ENCODE measurements at places on chromosomes 16 and 17.

DNA sequence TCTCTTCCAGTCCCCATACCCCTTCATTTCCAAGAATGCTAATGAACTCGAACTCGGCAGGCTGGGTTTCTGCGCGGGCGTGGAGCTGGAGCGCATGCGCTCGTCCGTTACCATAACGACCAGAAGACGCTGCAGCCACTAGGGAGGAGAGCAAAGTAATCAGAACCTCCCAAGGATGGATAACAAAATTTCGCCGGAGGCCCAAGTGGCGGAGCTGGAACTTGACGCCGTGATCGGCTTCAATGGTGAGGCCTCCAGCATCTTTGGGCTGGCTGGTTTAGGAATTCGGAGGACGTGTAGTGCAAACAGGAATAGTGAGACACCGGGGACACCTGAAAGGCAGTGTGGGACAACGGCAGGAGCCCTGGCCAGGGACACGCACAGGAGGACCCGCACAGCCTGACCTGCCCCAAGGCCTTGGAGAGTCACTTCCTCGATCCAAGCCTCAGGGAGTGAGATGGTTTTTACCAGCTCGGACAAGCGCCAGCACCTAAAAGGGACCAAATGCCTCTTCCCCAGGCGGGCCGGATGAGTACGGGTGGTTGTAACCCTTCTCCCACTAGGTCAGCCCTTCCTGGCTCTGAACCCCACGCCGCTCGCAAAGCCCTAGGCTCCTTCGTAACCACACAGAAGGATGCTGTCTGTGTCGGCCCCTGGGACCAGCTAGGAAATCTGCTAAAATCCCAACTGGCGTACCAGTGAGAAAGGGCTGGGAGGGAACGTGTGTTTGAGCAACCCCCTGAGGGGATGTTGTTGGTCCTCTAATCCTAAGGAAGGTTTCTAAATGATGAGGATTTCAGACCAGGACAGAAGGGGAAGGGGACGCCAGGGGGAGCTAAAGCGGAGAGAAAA, at the start of gene CFAP52:
Gene CFAP52, plus strand, starts transcription at position 122 of the 852 bp plus-strand sequence. Its CDS starts 54 bp downstream, at position 176.
- no peak for DNase-seq

DNA sequence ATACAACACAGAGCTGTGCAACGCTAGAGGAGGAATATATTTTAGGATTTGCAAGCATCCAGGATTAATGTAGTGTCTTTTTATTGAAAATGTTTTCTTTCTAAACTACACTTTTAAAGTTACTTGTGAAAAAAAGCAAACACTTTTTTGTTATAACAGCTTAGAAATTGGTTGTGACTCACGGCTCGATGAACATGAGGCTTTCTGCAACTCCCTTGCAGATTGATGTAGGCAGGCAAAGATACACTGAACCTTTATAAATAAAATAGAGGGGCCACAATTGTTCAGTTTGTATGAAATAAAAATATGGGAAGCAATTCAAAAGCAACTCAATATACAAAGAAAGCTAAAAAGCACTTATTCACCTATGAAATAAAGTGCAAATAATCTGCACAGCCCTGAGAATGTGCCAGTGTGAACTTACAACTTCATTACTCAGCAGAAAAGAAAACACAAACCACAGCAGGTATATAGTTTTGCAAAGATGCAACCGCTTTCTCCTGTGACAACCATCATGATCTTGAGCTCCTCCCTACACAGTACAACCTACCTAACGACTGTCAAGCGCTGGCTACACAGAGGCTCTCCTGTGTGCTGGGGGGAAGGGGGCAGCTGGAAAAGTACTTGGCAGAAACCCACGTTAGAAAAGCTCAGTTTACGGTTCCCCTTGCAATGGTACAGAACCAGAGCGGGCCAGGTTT, 948 bp downstream of the LUC7L start:
- no peak for DNase-seq

DNA sequence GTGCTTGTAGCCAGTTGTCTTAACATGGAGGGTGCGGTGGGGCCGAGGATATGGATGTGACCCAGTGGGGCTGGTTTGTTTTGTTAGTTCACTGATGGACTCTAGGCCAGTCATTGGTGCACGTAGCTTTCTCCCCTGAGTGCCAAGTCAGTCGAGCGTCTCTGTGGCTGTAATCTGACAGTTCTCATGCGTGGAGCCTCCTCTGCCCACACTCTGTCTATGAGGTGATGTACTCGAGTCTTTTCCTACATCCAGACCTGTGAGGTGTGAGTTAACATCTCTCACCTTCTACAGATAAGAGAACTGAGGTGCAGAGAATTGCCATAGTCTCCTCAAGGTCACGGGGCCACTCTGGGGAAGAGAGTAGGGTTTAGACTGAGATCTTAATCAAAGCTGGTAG, 90.2 kb downstream of the MARCHF10 start:
- no peak for DNase-seq

DNA sequence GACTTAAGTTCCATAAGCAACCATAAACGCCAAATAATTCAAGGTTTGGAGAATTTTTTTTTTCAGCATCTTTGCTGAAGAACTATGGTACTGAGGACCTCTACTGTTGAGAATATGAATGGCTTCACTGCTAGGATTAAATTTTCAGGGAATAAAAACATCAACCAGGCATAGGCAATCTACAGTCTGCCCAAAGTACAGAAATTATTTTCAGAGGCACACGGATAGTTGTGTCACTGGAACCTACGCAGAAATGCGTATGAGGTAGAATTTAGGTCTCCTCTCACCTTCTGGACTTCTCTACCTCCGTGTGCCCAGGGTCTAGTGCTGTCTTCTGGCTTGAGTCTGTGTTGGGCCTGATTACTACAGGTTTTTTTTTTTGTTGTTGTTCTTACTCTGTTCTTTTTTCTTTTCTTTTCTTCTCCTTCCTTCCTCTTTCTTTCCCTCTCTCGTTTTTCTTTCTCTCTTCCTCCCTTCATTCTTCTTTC, 39.7 kb downstream of the NACA2 start:
- DNase-seq: no peak

DNA sequence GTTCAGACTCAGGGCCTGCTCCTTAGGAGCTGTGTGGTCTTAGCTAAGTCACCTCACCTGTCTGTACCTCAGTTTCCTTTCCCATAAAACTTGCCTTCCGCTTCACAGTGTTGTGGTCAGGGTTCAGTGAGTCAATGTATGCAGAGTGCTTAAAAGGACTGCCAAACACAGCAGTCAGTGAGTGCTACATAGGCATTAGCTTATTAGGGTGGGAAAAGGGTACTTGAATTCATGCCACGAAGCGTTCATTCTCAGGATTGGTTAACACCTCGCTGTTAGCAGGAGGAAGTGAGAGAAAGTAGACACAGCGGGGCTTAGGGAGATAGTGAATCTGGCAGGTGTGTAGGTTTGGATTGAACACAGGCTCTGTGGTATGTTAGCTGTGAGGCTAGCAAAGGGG, 155.2 kb downstream of the SHISA9 start:
- no peak for DNase-seq

- no peak for DNase-seq
Observed at GRCh38 chr17:50771991-50772785, 4.9 kb upstream of the ANKRD40CL start.

GRCh38 chr17:43790311-43790940, 10.2 kb downstream of the CFAP97D1 start:
- no peak for DNase-seq

DNA sequence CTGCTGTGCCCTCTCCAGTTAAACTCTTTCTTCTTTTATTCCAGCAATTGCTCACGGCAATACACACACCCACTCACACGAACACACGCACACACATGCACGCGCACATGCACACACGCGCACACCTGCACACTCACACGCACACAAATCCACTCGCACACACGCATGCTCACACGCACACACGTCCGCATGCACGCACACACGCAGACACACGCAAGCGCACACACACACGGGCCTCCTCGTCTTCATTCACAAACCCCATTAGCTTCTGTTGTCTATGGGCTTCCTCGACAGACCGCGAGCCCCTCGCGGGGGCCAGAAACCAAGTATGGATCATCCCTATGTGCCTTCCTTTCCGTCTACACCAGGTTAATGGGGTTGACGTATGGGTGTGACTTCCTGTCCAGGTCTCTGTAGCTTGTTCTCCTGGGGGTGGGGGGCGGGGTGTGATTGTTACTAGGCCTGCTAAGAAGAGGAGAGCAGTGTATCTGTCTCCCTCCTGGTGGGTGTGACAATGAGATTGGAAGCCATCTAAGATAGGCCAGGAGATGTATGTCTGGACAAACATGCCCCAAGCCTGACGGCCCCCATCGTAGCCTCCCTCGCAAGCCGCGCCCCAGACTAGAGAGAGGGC, 670 bp upstream of the CTF1 start:
- DNase-seq: no peak

DNA sequence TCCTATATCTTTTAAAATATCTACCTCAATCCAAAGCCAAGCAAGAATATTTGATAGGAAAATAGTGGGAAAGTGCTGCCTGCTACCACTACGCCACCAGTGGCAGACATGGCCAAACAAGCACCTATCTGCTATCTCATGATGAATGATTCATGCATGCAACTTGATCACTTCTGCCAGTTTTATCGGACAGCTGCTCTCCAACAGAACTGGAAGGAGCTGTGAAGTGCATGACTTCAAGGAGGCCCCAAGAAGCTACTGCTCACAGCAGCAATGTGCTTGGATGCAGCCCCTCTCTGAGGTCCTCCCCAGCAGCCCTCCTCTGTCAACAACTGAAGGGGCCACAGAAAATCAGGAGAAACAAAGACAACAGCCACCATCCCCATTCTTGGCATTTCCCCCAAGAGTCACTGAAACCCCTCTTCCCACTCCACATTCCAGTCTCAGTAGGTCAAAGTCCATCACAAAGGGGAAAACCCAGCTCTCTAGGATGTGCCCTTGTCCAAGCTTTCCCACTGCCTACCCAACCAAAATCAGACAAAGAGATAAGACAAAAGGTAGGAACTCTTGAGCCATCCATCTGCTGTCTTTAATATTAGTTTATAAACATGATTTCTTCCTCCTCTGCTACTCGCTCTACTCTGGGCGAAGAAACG, 215.3 kb downstream of the C16orf78 start:
- DNase-seq: no peak

GRCh38 chr16:70804153-70804733, 3.3 kb upstream of the VAC14 start:
- DNase-seq: no peak

- no peak for DNase-seq
Observed at GRCh38 chr16:77387815-77388209, 47.0 kb downstream of the ADAMTS18 start.

DNA sequence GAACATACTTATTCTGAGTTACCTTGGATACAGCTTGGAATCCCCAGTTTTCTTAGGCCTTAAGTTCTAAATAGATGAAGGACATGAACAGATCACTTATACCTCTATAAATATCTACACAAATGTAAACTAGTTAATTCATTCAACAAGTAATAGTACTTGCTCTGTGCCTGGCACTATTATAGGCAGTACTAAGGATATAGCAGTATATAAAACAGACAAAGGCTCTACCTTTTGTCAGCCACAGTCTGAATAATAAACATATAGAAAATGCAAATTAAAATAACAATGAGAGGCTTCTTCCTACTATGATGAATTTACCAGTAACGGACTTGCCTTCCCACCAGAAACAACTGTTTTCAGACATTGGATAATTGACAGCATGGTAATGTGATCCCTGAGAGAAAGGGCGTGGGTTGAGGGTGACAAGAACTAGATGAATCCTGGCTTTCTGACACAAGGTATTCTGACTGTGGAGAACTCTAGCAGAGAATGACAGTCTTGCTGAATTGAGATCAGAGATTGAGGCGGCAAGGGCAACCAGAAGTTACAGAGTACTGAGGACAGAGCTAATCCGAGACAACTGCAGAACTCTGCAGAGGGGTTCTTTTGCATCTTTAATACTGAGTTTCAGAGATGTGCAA, 170.5 kb downstream of the TANC2 start:
- DNase-seq: no peak

DNA sequence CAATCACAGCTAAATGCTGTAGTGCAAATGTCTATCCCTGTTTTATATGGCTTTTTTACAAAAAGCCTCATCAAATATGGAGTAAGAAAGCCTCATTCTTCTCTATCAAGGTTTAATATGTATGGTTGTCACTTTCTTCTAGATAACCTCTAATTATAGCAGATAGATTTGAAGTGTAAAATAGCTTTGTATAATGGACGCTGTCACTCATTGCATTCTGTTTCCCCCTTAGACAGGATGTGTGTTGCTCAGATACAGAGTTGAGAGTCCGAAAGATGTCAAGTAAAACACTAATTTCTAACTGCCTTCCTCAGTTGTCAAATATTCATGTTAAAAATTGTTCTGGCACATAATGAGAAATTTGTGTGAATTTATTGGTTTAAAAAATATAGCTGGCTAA, 88.0 kb downstream of the NLK start:
- DNase-seq: no peak

DNA sequence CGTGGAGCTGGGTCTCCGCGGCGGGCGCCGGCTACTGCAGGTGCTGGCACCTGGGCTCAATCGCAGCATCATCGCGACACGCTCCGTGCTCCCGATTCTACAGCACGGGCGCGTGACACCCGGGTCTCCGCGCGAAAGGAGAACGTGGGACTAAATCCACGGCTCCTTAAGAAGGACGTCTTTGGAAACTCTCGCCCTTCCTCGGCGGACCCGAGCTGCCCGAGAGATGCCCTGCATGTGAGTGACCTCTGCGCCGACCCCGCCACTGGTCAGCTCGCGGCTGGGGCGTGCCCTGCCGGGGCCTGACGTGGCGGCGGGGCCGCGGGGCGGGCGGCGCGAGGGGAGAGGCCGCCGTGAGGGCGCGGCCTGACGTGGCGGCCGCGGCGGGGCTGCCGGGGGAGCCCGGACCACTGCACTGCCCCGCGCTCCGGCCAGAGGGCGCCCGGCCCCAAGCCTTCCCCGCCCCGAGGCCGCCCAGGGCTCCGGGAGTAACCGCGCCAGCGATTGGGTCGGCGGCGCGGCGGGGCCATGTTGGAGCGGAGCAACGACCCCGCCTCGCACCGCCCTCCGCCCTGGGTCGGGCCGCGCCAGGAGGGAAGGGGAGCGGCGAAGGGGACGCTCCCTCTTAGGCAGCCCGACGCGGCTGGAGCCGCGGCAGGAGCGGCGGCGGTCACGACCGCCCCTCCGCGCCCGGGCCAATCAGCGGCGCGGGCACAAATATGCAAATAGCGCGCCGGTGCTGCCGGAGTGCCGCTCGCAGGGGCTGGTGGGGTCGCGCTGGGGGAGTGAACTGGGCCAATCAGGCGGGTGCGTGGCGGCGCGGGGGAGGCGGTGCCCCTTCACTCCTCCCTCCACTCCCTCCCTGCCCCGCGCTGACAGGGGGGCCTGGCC, 75.6 kb downstream of the CHD9 start:
- no peak for DNase-seq

DNA sequence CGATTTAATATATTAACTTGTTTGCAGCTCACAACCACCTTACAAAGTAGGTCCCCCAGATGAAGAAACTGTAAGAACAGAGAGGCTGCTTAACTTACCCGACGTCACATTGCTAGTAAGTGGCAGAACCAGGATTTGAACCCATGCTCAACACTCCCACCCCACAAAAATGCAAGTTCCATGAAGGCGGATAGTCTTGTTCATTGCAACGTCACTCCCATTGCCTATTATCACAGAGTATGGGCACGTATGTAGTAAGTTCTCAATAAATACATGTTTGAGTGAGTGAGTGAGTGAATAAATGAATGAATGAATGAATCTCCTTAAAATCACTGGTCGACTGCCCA, 1.1 kb downstream of the USP31 start:
- no peak for DNase-seq
